Uterus (tissue), 4 donors: ENCODE measurements at places on chromosomes 12 and 14. TPM values are rescaled to one million over a fixed set of nuclear protein-coding genes. Genes with fewer than 3 reads are reported as not detected.
A peak's percentile ranks its signal among the peaks of the same experiment; 100 is the strongest.

The CCDC60 gene
- total RNA-seq: not detected

The YY1 gene
- 61.7 TPM for total RNA-seq

DNA sequence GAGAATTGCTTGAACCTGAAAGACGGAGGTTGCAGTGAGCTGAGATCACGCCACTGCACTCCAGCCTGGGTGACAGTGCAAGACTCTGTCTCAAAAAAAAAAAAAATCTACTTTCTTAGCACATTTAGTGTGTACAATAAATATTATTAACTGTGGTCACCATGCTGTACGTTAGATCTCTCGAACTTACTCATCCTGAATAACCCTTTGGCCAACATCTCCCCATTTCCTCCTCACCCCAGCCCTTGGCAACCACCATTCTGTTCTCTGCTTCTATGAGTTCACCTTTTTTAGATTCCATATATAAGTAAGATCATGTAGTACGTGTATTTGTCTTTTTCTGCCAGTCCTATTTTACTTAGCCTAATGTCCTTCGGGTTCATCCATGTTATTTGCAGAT, 13.4 kb downstream of the FUT8 start:
- no peak overlapping the region for H3K4me3 ChIP-seq
- H3K27ac ChIP-seq: no peak overlapping the region
- no peaks in the 10 kb centered on the region for H3K27me3 ChIP-seq

DNA sequence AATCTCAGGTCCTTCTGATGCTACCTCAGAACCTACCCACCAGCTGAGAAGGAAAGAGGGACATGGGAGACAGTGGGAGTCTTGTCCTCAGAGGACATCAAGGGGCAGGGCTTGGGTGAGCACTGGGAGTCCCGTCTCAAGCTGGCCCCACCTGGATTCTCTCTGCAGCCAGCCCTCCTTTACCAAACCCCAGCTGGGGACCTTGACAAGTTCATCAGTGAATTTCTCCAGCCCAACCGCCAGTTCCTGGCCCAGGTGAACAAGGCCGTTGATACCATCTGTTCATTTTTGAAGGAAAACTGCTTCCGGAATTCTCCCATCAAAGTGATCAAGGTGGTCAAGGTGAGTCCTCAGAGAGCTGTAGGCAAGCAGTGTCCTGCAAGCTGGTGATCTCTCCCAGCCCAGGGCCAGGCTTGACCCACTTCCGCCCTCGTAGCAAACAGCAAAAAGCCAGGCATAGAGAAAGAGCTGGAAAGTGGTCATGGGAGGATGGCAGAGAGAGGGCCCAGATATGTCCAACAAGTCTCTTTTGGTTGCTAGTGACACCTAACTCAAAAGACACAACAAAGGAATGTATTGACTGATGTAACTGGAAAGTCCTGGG, 14.2 kb upstream of the OAS2 start:
- H3K4me3 ChIP-seq: no peak overlapping the region
- no peak for DNase-seq
- H3K36me3 ChIP-seq: no peaks in the 10 kb centered on the region
- H3K27ac ChIP-seq: no peak overlapping the region

DNA sequence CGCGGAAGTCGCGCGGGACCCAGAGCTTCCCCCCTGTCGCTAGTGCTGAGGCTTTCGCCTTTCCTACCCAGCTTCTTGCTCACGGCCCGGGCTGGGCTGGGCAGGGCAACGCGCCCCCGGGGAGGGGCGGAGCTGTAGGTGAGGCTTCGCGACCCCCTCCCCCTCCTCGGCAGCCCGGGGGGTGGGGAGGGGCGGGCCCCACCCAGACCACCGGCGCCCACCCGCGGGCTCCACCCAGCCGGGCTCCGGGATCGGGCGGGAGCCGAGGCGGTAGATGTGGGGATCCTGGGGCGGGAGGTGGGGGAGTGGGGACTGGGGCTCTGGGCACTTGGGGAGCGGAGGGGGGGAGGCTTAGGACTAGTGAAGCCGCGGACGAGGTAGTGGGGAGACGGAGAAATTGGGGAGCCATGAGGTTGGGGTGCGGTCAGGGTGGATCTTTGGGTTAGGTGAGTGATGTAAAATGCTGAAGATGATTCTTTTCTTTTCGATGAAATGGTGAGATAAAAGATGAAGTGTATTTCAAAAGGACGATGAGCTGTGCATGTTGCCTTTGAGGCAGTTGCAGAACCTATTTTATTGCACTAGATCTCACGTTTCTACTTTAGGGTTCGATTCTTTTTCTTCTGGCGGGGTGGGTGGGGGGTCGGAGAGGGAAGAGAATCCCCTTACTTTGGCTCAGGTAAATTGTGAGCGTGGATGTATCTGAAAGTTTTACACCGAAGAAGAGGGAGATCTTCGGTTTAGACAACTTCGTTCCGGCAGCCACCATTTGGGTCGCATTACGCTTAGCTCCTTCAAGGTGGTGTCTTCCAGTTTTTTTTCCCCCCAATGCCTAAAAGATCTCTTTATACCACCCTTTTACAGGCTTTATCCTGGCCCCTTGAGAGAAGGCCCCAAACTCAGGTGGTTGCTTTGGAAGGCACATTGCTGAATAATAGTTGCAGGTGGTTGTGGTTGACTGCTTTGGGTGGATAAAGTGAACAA, 619 bp downstream of the ERC1 start:
- H3K27ac ChIP-seq: peak overlapping the region; percentile 98
- peaks cover 8% of the 10 kb centered on the region for H3K4me1 ChIP-seq
- H3K36me3 ChIP-seq: no peaks in the 10 kb centered on the region
- DNase-seq: peak; percentile 52
- H3K27me3 ChIP-seq: no peaks in the 10 kb centered on the region

GRCh38 chr12:53381731-53382630, 2.0 kb downstream of the SP1 start:
- no peaks in the 10 kb centered on the region for H3K27me3 ChIP-seq
- peak overlapping the region; percentile 100 for H3K27ac ChIP-seq
- H3K4me3 ChIP-seq: peak overlapping the region; percentile 49

DNA sequence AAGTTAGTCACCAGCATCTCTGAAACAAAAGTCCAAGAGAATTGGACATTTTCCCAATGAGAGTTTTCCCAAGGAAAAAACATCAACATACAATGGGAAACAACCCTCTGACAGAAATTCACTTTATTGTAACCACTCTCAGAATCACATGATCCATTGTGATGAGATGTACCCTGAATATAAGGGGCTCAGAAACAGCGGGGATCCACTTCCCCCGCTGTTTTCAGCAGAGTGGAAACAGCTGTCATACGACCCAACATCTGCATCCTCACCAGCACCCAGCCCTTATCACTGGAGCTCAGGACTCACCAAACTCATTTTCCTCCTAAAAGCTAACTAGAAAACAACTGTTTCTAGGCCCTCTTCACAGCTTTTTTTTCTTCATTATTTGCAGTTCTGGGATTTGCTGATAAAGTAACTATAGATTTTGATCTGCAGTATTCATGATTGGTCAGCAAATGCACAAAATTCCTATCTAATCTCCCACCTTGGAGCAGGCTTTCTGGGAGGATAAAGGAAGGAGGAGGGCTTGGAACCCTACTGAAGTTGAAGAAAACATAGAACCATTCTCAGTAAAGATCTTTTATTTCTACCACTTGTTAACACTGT, 31.3 kb downstream of the CORO1C start:
- no peak for DNase-seq
- H3K27ac ChIP-seq: peak overlapping the region; percentile 95
- H3K36me3 ChIP-seq: no peaks in the 10 kb centered on the region
- no peaks in the 10 kb centered on the region for H3K27me3 ChIP-seq

DNA sequence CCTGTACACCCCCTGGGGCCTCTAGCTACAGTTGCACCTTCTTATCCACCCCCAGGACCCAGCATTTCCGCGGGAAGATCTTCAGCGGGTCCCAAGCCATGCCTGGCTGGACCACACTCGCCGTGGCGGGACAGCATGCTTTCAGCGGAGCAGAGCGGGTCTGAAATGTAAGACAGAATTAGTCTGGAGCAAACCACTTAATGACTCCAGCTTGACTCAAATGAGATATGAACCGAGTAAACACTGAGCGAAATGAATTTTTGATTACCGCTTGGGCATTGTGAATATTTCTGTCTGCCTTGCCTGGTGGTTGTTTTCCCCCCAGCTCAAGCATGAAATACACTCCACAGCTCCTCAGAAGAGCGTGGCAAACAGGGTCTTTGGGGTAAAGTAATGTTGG, 60.8 kb downstream of the SLC24A4 start:
- no peaks in the 10 kb centered on the region for H3K4me1 ChIP-seq
- H3K27me3 ChIP-seq: no peaks in the 10 kb centered on the region
- DNase-seq: no peak
- H3K4me3 ChIP-seq: no peak overlapping the region
- H3K27ac ChIP-seq: no peak overlapping the region

DNA sequence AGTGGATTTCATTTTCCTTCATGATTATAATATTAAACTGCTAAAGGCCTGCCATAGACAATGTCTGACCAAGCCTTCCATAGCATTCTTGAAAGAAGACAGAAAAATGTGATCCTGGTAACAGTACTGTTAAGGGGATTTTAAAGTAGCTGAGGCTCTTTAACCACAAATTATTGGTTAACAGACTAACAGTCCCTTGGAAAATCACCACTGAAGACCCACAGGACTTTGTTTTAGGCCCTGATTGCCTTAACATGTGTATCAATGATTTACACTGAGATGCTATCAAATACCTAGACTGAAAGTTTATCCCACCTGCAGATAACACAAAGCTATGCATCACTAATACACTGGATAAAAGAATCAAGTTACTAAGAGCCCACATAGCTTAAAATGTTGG, 6.0 kb downstream of the KRT79 start:
- H3K36me3 ChIP-seq: no peaks in the 10 kb centered on the region
- no peak overlapping the region for H3K4me3 ChIP-seq
- H3K27me3 ChIP-seq: no peaks in the 10 kb centered on the region
- no peak for DNase-seq
- H3K4me1 ChIP-seq: no peaks in the 10 kb centered on the region
- no peak overlapping the region for H3K27ac ChIP-seq

DNA sequence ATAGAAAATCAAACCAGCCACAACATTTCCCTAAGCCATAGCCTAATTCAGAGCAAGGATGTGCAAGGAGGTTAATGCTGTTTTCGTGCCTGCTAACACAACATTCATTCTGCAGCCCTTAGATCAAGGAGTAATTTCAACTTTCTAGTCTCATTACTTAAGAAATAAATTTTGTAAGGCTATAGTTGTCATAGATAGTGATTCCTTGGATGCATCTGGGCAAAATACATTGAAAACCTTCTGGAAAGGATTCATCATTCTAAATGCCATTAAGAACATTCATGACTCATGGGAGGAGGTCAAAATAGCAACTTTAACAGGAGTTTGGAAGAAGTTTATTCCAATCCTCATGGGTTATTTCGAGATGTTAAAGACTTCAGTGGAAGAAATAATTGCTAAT, 283.2 kb downstream of the RPAP3 start:
- H3K4me3 ChIP-seq: no peak overlapping the region
- no peak overlapping the region for H3K27ac ChIP-seq
- no peak for DNase-seq
- no peaks in the 10 kb centered on the region for H3K4me1 ChIP-seq
- no peaks in the 10 kb centered on the region for H3K27me3 ChIP-seq
- no peaks in the 10 kb centered on the region for H3K36me3 ChIP-seq

DNA sequence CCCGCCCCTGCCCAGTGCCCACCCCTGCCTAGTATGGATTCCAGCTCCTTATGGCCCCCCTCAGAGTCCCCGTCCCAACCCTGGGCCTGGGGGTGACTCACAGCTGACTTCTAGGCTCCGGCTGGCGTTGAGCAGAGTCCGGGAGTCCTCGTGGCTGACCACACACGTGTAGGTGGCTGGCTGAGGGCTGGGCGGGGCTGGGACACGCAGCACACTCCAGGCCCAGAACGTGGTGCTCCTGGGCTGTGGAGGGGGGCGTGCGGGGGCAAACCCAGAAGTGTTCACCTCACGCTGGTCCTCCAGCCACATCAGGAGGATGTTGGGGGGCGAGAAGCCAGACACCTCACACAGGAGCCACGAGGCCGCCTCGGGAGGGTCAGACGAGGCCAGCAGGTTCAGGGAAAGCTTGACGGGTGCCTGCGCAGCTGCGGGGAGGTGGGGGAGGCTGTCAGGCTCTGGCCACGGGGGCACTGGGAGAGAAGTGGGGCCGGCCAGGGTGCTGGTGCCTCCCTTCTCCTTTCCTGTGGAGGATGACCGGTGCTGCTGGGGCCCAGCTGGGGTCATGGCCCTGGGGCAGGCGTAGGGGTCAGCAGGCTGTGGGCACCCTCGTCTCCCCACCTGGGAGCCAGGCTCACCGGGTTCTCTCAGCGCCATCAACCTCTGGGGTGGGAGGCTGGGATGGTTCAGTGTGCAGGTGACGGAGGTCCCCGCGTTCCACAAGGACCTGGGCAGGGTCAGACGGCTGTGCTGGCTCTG, 314.1 kb downstream of the TMEM121 start:
- H3K27me3 ChIP-seq: no peaks in the 10 kb centered on the region
- no peak for DNase-seq
- no peaks in the 10 kb centered on the region for H3K4me1 ChIP-seq
- H3K36me3 ChIP-seq: no peaks in the 10 kb centered on the region
- no peak overlapping the region for H3K4me3 ChIP-seq
- H3K27ac ChIP-seq: no peak overlapping the region

GRCh38 chr14:95662376-95663186, 23.6 kb upstream of the TCL1B start:
- H3K27me3 ChIP-seq: no peaks in the 10 kb centered on the region
- no peak for DNase-seq
- H3K36me3 ChIP-seq: no peaks in the 10 kb centered on the region
- H3K4me1 ChIP-seq: peaks cover 3% of the 10 kb centered on the region

DNA sequence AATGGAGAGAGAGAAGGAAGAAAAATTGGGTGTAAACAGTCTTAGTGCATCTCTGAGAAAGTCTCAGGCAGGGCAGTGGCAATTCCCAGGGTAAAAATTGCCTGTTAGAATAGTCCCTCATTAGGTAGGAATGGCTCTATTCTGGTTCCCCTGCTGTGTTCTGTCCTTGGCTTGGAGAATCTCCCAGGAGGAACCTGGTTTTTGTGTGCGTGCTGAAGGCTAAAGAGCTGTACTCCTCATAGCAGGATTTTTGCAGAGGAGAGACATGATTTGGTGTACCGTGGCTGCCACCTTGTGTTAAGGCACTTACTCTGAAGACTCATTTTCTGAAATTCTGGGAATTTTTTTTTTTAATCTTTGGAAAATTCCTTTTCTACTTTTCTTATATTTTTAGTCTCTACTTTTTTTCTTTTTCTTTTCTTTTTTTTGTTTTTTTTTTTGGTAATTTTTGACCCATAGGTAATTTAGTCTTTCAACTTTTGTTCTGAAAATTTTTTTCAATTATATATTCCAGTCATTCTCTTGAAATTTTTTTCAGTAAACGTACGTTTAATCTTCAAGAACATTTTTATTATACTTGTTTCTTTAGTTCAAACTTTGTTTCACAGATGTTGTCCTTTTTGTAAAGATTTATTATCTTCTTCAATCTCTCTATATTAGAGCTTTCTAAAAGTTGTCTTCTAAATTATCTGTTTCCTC, 63.8 kb downstream of the FBXO33 start:
- H3K4me1 ChIP-seq: no peaks in the 10 kb centered on the region
- H3K36me3 ChIP-seq: no peaks in the 10 kb centered on the region
- no peaks in the 10 kb centered on the region for H3K27me3 ChIP-seq
